ENCODE measurements at places on chromosomes 11 and 22.

DNA sequence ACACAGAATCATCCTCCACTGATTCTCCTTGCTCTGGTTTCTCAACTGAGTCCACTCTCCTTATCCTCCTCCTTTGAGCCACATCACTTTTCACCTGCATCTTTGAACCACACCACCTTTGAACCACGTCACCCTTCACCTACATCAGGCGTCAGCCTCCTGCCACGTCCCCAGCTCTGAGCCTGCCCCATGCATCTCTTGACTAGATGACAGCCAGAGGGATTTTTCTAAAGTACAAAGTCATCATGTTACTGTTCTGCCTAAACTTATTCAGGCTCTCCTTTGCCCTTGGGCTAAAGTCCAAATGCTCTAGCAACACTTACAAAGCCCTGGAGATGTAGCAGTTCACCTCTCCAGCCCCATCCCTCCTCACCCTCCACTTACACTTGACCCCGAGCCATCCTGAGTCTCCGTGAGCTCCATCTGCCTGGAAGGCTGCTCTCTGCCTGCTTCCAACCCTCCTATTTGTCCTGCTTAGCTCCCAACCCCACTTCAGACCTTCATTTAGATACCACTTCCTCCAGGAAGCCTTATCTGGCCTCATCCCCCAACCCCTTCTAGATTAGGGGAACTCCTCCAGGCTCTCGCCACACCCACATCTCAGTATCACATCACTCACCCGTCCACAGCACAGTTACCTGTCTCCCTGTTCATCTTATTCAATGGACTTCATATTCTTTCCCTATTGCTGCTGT, 3.7 kb upstream of the MS4A10 start:
- DNase-seq = no peak

- DNase-seq = no peak
Measured at GRCh38 chr11:11380883-11381282, 27.8 kb upstream of the CSNK2A3 start.

GRCh38 chr11:95089620-95090542, at the start of gene ENDOD1:
TSS of gene ENDOD1 (plus strand) at chr11:95089846. CDS start at chr11:95089928, 82 bp downstream.
- peak; percentile 62 for DNase-seq

DNA sequence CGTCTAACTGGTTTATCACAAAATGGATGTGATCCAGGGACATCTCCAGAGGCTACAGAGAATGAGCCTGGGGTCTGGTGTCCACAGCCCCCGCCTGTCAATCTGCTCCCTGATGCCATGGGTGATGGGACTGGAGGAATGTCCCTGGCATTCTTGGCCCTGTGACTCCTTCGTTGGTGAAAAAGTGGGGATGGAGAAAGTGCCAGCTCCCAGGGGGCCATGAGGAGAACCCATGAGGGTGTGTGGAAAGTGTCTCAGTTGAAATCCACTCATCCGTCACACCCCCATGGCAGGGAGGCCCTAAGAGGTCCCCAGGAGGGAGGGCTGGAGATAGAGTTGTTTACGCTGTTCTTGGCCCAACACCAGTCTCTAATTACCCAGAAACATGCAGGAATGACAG, 322.0 kb downstream of the CTTN start:
- DNase-seq = no peak

DNA sequence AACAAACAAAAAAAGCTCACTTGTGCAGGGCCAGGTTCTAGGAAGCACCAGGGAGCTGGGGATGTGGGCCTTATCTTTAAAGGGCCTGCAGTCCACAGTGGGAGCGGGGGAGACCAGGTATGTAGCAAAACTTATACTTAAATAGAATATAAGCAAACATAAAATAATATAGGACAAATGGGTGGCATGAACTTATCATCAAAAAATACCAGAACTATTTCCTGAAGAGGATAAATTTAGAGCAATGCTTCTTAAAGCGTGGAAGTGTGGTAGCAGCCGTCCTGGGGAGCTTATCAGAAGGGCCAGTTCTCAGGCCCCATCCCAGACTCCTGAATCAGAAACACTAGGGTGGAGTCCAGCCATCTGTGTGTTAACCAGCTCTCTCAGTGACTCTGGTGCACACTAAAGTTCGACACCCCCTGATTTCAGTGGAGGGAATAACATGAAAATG, 9.3 kb downstream of the VPS26B start:
- no peak for DNase-seq

DNA sequence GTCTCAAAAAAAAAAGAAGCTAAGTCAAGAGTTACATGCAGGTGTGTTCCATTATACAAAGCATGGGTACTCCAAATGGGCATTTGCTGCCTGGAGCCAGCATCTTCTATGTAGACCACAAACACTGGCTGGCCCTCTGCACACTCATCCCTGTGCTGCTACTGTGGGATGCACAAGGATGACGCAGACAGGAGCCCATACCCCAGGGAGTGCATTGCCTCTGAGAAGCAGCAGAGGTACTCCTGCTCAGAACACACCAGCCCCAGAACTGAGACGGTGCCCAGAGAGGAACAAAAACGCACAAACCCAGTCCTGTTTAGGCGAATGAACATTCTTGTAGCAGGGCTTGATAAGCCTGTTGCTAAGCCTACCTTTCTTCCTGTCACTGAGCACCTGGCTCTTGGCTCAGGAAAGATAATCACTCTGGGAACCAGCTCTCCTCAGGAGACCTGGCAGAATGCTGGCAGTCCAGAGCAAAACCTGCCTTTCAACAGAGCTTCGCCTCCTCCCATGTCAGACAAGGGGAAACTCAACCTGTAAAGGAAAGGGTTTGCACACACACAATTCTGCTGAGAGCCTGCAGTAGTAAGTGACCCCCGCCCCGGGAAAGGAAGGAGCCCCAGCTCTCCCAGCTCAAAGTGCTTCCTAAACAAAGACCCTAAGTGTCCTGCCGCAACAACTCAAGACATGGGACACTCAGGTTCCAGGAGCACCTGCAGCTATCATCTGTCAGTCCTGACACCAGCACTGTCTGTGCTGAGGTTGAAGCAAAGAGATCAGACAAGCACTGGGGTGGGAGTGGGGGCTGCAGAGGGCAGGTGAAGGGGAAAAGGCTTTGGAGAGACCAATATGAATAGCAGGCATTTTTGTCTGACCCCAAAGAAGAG, 145.7 kb downstream of the TENM4 start:
- DNase-seq = no peak

- DNase-seq = no peak
Measured at GRCh38 chr11:57210781-57211180, 26.3 kb downstream of the APLNR start.

GRCh38 chr22:33300165-33300564, 242.0 kb upstream of the SYN3 start:
- DNase-seq = no peak

DNA sequence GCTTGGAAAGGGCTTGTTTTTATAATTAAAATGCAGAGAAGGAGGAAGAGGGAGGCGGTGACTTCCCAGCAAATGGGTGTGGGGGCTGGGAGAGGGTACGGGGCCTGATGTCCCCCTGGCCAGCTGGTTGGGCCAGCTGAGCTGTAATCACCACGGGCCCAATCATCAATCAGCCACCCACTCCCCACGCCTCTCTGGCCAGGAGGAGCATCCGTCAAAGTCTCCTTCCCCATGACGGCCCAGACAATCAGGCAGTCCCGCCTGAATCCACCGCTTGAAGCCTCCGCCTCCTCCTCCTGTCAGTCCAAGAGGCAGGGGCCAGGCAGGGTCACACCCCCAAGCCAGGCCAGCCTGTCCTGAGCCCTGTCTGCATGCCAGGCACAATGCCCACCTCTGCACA, 13.3 kb upstream of the CABP7 start:
- DNase-seq = no peak

DNA sequence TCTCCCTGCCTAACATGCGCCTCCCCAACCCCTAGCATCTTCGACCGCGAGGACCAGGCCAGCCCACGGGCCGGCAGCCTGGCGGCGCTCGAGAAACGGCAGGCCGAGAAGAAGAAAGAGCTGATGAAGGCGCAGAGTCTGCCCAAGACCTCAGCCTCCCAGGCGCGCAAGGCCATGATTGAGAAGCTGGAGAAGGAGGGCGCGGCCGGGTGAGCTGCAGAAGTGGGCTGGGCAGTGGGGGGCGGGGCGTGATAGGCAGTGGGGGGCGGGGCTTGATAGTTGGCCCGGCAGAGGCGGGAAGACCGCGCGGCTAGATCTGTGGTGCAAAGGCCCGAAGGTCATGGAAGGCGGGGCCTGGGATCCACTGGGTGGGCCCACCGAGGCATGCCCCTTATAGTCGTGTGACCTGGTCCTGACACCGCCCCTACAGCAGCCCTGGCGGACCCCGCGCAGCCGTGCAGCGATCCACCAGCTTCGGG, 8.7 kb downstream of the SELENOM start:
- DNase-seq = no peak

DNA sequence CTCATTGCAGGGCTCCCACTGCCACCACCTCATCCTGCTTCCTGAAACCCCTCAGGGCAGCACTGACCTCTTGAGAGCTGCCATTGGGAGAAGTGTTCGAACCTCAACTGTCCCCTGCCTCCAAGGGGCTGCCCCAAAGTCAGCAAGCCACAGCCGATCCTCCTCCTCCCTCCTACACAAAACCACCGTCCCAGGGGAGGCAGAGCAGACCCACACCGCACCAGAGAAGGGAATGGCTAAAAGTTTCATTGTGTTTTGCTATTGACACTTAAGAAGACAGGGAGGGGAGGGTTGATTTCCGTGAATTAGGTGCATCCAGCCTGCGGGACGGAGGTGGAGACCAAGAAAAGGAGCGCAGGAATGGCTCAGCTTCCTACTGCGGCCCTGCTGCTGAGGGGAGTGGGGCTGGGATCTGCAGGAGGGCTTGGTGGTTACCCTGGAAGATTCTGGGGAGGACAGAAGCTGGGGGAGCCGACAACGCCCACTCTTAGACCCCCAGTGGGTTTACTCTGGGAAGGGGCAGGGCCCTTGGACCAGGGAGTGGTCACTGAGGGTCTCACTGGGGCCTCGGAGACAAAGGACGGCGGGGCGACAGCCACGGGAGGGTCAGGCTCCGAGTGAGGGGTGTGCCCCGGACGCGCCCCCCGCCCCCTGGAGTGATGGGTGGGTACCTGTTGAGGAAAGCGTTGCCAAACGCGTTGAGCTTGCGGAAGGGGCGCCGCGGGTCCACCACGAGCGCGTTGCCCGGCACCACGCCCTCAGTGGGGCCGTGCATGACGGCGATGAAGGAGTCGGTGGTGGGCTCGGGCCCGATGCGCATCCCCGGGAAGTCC, 815 bp downstream of the EHD1 start:
- no peak for DNase-seq

GRCh38 chr11:78564490-78565467, 9.9 kb downstream of the NARS2 start:
- no peak for DNase-seq

DNA sequence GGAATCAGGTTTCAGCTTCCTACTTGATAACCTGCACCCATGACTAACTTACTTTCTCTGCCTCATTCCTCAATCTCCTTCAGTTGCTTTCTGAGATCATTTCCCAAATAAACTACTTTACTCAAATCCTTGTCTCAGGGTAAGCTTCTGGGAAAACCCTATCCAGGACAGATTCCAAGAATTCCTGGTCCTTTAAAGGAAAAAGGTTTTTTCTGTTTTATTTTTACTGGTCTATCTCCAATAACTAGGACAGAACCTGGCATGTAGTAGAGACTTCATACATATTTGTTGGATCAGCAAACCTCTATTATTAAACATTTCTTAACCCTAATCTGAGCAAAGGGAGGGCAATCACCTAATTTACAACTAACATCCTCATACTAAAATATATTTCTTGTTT, 910.5 kb upstream of the CHORDC1 start:
- no peak for DNase-seq

DNA sequence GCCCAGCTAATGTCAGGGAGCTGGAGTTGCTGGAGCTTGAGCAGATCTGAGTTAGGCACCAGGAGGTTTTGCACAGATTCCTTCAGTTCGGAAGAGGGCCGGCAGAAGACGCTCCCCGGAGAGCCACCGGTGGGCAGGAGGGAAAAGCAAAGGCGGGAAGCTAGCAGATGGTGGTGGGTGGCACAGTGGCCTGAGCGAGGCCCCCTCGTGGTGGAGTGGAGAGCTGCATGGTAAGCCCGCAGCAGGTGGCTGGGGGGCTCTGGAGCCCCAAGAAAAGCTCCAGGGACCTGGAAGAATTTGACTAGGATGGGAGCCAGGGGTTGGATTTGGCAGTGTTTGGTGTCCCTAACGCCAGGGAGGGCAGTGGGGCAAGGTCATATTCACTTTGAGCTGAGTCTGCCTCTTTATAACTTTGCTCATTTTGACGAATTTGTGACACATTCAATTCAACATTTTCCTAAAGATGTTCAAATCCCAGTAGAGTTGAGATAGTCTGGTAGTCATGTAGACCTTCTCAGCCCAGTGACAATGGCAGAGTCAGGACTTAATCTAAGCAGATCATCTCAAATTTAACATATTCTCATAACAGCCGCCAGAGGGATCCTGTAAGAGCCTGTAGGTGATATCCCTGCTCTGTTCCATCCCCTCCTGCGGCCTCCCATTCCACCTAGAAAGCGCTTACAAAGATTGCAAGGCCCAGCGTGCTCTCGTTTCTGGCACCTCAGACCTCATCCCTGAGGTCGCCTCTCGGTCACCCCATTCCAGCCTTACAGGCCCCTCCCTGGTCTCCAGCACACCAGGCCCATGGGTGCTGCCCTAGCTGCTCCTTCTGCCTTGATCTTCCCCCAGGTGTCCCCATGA, 57.9 kb downstream of the TRIM29 start:
- DNase-seq = no peak

DNA sequence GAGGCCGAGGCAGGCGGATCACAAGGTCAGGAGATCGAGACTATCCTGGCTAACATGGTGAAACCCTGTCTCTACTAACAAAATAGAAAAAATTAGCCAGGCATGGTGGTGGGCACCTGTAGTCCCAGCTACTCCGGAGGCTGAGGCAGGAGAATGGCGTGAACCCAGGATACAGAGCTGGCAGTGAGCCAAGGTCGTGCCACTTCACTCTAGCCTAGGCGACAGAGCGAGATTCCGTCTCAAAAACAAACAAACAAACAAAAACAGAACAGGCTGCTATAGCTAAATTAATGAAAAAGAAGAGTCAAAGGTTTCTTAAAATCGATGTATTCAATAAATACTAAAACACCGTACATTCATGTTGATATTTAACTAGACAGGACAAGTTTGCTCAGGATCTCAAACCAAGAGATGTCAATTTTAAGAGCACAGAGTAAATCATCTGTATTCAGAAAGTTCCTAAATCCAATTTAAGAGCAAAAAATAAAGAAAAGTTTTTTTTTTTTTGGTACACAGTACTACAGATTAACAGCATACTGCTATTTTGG, 59.9 kb downstream of the NUP98 start:
- no peak for DNase-seq

- DNase-seq = no peak
Measured at GRCh38 chr11:93485983-93486382, 57.2 kb downstream of the SMCO4 start.

DNA sequence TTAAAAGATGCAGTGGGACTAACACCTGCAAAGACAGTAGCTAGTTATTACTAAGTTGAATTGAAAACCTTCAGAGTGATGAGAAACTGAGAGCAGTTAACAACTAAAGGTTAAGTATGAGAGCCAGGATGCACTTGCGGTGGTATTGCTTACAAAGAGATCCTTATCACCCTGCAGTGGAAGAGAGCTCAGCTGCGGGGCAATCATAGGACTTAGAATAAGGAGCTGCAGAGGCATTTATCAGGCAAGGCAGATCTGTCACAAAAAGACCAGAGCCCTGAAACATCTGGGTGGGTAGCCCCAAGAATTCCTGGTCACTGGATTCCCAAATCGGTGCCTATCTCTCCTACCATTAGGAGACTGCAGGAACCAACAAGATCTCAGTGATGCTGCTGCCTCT, 34.3 kb upstream of the CFAP300 start:
- DNase-seq = no peak

- DNase-seq = no peak
Measured at GRCh38 chr11:47899801-47900200, 51.7 kb upstream of the NUP160 start.
